Stimulated activated CD8-positive, alpha-beta memory T cell treated with anti-CD3 and anti-CD28 coated beads, Interleukin-2, amount 100 ng/mL, for 48 hours (primary cell): ENCODE measurements at places on chromosomes 5 and 9.

- no peak for DNase-seq
Measured at GRCh38 chr9:37919956-37920335, 16.0 kb upstream of the SLC25A51 start.

DNA sequence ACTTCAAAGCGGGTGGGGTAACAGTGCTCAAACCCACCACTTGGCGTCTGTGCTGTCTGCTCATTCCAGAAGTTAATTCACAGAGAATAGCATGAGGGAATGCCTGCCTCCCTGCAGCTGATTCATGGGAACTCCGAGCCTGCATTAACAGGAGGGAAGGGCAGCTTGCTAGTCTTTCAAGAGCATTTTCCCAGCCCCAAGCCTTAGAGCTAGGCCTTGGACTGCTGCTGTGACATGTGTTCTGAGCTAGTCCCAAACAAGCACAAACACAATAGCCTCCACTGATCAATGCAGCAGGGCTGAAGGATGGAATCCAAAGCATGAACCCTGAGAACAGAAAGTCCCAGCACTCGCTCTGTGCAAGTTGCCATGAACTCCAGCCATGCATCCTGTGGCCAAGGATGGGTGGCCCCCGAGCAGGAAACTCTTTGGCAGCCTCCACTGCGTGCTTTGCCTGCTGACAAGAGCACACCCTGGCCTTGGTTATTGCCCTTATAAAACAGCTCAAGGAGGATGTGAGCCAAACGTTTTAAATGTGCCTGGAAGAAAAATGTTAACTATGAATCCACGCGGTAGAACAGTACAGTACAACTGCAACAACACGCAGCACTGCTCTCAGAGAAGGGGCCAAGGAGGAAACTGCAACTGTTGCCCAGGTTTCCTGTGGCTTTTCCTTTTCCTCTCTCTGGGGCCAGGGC is 653.1 kb upstream of the KLF4 start:
- no peak for DNase-seq

DNA sequence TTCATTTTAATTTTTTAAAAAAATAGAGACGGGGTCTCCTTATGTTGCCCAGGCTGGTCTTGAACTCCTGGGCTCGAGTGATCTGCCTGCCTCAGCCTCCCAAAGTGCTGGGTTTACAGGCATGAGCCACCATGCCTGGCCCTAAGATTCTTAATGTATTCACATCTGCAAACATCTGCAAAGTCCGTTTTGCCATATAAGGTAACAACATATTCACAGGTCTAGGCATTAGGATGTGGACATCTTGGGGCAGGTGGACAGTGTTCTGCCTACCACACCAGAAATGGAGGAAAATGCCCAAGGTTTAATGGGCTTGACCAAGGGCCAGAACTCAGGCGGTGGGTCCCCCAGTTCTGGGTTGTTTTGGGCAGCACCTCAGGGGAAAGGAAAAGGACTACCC is 41.6 kb upstream of the VDAC1 start:
- no peak for DNase-seq

- DNase-seq, result no peak
Measured at GRCh38 chr5:53568401-53568800, 8.0 kb downstream of the NDUFS4 start.

GRCh38 chr5:174101195-174101730 is 55.8 kb downstream of the NSG2 start:
- DNase-seq, result no peak

- DNase-seq, result no peak
Measured at GRCh38 chr9:91557327-91557726, 133.7 kb upstream of the NFIL3 start.
